ENCODE measurements at places on chromosomes 6 and 20.
A peak's percentile ranks its signal among the peaks of the same experiment; 100 is the strongest.

DNA sequence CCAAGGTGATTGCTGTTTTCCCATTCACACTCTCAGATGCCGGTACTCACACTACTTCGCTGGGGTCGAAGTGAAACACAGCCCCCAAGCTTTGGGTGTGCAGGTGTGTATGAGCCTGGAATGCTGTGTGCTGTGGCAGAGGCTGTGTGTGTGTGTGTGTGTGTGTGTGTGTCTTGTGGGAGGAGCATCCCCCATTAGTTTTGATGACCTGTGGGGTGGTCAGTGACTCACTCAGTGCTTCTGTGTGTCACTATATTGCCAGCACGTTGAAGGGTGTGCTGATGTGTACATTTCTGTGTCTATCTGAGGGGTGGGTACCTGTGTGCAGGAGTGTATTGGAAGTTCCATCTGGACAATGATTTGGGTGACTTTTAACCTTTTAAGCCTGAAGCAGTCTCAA is 5.0 kb upstream of the SLC12A5 start:
- DNase-seq, result no peak

DNA sequence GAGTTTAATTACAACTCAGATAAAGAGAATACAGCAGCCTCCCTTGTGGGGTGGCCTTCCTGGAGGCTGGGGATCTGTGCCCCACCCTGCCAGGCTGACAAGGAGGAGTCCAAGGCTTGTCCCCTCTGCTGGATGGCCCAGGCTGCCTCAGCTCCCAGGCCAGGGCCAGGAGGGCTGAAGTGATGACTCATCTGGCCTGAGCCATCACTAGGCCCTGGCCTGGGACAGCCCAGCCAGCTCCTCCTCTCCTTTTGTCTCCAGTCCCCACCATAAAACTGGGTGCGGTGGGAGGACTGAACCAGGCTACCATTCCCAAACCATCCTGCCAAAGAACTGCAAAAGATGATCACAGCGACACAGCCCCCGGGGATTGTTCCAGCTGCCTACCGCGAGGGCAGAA is 15.0 kb downstream of the GRM4 start:
- DNase-seq, result no peak

DNA sequence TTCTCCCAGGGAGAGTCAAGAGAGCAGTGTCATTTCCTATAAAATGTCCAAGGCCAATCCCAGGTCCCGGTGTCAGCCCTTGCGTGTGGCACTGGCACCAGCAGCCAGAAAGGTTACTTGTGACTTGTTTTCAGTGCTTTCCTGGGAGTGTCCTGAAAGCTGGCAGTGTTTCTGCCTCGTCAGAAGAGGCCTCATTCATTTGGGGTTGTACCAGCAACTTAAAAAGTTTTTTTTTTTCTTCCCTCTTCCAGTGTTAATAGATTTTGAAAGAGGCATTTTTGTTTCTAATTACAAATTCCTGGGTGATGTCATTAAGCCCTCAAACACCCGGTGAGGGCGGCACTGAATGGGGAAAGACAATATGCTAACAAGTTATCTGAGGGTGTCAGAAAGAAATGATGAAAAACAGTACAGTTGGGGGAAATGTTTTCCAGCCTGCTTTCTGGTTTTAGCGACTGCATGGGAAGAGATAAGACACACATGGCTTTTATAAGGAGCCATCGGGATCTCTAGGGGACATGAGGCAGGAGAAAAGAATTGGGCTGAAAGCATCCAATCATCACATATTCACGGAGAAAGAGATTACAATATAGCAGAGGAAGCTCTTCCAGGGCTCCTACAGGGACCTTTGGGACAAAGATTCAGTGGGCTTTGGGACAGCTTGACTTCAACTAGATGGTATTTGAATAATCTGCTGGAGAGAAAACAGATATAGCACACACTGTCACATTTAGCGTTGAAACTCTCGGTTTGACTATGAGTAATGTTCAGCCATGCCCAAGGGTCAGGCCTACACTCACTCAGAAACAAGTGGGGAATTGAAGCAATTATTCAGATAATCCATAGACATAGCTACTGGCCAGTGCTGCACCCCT is 153.0 kb downstream of the BCAS1 start:
- no peak for DNase-seq

GRCh38 chr20:46171909-46172308 is 53.8 kb downstream of the CD40 start:
- DNase-seq, result no peak

DNA sequence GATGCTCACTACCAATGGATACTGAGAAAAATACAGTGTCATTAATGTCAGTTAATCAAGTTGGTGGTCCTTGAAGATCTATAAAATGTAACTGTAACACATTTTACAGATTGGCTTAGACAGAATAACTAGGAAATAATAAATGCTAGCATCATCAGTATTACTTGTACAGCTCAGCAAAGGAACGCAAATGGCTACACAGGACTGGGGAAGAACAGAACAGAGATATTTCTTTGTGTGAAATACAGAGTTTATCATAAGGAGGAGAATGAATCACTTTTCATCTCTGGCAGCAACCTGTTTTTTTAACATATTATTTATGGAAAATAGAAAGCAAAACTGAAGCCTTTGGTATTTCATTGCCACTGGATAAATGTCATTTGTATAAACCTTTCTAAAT is 8.2 kb upstream of the QKI start:
- no peak for DNase-seq

DNA sequence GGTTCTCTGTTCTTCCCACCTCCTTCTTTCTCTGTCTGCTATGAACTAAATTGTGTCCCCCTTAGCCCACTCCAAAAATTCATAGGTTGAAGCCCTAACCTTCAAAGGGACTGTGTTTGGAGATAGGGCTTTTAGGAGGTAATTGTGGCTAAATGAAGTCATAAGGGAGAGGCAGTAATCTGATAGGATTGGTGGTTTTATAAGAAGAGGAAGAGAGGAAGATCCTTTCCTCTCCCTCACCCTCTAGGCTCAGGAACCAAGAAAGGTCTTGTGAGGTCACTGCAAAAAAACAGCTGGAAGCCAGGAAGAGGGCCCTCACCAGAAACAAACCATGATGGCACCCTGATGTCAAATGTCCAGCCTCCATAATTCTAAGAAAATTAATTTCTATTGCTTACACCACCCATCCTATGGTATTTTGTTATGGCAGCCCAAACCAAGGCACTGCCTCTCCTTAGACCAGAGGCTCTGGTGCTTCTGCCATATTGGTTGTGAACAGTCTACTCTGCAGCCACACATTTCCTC is 135.1 kb upstream of the COL21A1 start:
- no peak for DNase-seq

DNA sequence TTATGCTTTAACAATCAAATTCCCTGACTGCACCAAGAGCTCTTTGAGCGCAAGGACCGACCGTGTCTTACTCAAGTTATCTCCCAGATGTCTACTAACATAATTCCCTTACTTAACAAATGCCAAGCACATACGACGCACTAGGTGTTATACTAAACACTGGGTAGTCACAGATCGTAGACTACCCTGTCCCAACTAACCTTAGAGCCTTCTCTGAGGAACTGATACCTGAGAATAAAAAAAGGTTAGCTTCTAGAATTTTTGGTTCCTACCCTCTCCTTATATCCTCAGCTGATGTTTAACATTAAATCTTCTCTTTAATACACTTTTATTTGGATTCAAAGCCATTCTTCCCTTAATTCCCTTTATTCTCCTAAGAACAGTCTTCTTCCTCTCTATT is 38.5 kb downstream of the EPB41L2 start:
- no peak for DNase-seq

DNA sequence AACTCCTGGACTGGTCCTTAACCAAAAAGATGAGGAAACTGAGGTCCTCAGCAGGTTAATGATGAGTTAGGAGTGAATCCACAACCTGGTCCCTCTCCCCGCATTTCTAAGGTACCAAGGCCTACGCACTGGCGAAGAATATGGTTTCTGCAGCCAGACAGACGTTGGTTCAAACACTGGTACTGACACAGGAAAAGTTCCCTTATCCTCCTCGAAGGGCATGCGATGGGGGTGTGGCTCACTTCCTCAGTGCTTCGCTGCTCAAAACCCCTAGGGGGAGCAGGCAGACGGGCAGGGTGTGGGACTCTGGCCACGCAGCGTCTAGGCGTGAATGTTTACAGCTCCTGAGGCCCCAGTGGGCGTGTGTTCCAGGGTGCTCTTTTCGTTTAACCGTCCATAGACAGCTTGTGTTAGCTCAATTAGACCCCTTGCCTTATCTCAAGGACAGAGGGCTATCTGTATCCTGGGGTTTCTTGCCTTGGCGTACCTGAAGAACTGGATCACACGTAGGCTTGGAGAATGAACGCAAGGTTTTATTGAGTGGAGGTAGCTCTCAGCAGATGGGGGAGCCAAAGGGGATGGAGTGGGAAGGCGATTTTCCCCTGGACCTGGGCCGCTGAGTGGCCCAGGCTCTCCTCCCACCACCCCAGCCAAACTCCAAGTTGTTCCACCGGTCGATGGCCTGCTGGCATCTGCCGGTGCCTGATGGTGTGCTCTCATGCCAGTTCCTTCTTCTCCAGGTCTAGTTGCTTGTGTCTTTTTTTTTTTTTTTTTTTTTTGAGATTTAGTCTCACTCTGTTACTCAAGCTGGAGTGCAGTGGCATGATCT is 31.8 kb upstream of the PTPN1 start:
- DNase-seq, result peak; percentile 91

DNA sequence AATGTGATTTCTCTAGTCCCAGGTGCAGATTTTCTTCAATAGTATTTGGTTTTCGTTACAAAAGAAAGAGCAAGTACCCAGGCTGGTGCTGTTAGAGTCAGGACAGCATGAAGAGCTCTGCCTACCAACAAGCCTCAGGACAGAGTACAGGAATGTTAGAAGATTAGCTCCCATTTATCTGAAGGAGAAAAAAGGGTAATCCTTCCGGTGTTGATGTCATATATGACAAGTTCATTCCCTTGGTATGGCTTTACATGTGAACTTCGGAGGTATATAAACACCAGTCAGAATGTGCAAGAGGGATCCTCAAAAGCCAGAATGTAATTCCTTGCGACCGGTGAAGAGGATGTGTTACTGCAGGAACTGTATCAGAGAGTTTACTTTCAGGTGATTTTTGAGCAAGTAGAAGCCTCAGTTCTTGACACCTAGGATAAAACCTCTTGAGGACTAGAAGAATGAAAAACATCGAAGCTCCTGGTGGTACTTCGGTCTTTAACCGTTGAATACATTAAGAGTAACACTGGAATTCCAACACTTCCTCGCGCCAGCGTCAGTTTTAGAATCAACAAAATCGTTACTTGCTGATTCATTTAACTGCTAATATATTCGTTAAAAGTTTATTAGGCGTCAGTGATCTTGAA is 194.2 kb upstream of the ZNF184 start:
- DNase-seq, result no peak

- DNase-seq, result no peak
Measured at GRCh38 chr6:66628917-66629316, 921.9 kb upstream of the EYS start.

DNA sequence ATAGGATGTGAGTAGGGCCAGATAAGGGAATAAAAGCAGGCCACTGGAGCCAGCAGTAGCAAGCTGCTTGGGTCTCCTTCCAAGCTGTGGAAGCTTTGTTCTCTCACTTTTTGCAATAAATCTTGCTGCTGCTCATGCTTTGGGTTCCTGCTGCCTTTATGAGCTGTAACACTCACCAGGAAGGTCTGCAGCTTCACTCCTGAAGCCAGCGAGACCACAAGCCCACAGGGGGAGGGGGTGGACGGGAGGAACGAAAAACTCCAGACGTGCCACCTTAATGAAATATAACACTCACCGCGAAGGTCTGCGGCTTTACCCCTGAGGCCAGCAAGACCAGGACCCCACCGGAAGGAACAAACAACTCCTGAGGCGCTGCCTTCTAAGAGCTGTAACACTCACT is 1324.4 kb upstream of the EYS start:
- no peak for DNase-seq

DNA sequence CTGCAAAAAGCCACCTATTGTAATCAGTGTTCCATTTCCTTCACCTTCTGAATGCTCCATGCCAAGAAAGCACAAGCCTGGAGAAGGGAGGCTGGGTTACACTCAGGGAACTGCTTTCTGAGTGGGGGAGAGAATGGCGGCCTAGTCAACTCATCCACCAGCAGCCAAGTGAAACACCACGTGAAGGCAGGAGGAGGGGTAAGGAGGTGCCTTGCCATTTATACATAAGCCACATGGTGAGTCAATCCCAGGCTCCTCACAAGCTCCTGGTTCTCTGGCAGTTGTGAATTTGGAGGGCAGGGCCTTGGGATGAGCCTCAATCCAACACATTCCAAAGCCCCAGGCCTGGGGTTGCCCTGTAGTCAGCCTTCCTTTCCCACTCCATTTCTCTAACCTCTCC is 149.4 kb downstream of the CD24 start:
- no peak for DNase-seq

- DNase-seq, result no peak
Measured at GRCh38 chr6:44321210-44321609, 8.1 kb upstream of the AARS2 start.

GRCh38 chr6:9810286-9810685 is 604.6 kb downstream of the TFAP2A start:
- DNase-seq, result no peak

DNA sequence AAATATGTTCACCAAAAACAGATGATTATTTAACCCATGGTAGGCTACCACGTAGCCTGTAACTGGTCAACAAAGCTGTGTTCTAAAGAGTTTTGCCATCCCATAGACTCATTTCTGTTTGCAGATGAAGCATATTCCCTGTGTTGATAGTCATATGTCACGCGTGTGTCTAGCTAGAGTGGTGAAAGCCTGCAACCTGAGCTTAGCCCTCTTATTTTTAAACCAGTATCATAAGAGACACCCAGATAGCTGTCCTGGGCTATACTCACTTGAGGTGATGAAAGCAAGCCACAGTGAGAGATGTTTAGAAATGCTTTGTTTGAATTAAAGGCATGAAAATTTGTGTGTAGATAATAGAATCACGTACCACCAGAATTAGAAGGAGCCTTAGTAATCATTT is 307.8 kb downstream of the ZFAND3 start:
- DNase-seq, result no peak

DNA sequence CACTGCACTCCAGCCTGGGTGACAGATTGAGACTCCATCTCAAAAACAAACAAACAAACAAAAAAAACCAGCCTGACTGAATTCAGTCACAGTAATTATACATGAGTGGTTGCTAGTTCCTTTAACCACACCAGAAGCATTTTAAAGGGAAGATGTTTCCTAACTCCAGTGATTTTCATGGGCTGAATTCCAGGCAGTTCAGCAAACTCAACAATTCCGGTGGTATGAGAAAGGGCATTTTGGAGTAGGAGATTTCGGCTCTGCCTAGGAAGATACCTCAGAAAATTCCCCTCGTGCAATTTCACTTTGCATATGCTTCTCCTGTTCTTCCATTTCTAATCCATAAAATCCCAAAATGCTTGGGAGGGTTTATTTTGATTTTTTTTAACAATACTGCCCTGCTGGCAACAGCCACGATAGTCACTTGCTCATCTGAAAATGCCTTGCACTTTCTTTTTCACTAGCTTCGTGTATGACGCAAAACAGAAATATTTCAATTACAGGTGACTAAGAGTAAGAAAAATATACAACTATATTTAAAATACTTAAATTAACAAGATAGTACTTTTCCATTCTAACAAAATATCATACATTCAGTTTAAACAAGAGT is 48.3 kb upstream of the IPCEF1 start:
- DNase-seq, result no peak

- DNase-seq, result no peak
Measured at GRCh38 chr6:166739976-166740318, 112.9 kb upstream of the RPS6KA2 start.

GRCh38 chr20:64049878-64050260 is 430 bp upstream of the SOX18 start:
- DNase-seq, result no peak
